Sciatic nerve (tissue), 2 donors: ENCODE measurements at places on chromosomes 11 and 22.

- DNase-seq = no peak
Measured at GRCh38 chr11:80900265-80900664, 1459.4 kb upstream of the TENM4 start.

- no peak for DNase-seq
Measured at GRCh38 chr11:123217897-123218296, 22.8 kb upstream of the CLMP start.

DNA sequence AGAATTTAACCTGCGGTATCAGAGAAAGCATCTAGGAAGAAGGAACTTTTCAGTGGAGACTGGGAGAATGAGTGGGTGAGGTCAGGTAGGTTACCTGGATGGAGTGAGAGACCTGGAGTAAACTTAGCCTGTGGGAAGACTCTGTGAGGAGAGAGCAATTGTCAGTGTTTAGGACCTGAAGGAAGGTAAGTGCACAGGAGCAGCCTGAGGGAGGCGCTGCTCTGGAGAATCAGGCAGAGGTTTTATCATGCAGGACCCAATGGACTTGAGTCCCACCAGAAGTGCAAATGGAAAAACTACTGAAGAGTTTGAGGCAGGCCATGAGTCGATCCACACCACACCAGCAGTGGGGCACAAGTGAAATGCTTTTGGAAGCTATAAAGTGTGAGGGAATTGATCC, 10.6 kb upstream of the IFTAP start:
- DNase-seq = no peak

DNA sequence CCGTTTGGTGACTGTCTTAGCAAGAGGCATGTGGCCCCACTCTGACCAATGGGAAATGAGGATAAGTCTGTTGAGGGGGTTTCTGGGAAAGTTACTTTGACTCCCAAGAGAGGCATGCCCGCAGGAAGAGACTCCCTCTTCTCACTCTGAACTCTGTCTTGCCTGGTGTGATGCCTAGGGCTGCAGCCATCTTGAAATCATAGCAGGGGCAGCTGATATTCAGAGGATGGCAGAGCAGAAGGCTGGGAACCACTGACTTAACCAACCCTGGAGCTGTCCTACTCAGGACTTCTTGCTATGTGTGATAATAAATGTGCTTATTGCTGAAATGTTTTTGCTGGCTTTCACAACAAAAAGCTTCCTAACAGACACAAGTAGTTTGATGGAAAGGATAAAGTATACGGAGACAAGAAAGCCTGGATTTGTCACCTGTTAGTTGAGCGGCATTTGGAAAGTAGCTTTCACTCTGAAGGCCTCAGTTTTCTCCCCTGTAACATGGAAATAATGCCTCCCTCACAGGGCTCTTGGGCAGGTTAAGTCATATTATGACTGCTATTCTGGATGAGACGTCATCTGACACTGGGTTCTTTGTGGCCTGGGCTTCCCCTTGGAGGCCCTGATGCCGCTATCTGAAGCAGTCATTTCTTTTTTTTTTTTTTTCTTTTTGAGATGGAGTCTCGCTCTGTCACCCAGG, 128.5 kb downstream of the CEP164 start:
- DNase-seq = no peak

DNA sequence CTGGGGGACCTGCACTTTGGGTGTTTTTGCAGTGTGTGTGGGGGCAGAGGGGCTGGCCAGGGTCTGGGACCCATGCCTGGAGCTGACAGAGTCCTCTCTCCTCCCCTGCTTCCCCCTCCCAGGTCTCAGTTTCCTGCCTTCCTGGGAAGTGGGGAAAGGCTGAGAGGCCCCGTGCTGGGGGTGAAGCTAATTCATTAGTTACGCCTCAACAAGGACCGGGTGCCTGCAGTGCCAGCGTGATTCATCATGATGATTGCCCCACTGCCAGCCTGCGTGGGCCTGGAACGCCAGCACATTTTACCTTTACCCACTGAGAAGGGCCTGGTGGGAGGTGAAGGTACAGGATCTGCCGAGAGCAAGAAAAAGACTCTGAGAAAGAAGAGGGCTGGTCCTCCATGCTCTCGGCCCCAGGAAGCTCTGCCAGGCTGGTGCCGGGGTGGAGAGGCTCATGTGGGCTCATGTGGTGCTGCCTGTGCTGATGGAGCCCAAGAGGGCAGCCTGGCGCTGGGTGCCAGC, 2.9 kb upstream of the LRRC10B start:
- no peak for DNase-seq

DNA sequence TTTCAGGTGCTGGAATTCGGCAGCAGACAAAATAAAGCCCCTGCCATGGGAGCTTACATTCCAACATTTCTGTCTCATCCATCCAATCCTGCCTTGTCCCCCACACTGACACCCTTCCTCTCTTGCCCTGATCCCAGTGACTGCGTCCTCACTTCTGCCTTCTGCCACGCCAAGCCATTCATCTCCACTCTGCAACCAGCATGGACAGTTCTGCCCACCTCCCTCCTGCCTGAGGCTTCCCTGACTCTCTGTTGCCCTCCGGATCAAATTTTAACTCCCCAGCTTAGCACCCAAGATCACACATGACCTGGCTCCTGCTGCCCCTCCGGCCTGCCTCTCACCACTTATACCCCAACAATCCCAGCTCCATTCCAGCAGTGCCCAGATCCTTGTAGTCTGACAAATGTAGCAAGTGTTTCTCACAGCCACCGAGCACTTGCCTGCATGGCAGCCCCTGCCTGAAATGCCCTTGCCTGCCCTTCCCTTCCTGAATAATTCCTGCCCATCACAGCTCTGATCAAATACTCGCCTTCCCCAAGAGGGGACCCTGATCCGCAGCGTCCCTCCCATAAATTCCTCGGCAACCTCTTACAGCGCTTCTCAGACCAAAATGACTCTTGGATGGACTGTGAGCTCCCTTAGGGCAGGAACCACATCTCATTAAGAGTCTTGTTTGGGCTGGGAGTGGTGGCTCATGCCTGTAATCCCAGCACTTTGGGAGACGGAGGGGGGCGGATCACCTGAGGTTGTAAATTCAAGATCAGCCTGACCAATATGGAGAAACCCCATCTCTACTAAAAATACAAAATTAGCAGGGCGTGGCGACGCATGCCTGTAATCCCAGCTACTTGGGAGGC, 2.3 kb downstream of the ACTN3 start:
- DNase-seq = no peak

DNA sequence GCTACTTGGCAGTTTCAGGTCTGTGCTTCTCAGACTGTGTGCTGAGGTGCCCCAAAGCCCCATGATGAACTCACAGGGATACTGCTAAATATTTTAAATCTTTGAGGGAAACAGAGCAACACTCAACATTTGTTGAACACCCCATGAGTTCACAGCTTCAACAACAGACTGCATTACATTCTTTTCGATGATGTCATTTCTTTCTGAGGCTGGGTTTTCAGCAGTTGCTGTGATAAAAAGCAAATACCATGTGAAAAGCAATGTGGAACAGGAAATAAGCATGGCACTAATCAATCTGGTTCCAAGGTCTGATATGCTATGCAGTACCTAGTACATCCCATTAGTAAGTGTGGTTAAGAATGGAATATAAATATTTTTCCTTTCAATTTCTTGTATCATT, 82.7 kb downstream of the RPL27A start:
- no peak for DNase-seq

DNA sequence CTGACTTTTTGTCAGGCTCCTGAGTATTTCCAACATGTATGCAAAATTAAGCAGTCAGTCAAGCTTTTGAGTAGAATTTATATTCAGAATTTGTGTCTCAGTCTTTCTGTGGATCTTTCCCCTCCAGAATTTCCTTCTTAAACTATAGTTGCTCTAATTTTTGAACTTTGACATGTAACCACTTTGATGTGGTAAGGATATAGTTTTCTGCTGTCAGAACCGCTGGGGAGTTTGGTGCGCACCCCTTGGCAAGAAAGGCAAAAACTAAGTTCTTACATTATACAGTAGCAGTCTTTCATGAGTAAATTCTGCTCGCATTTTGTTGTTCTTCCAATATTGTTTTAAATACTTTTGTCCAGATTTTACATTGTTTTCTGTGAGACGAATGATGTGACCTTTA, 105.9 kb downstream of the TMEM135 start:
- DNase-seq = no peak

- no peak for DNase-seq
Measured at GRCh38 chr11:68158580-68158979, 37.4 kb upstream of the CHKA start.

GRCh38 chr11:47213950-47214565, 716 bp upstream of the DDB2 start:
- DNase-seq = peak; percentile 94

GRCh38 chr11:69459848-69460539, 21.5 kb upstream of the LINC01488 start:
- DNase-seq = no peak

DNA sequence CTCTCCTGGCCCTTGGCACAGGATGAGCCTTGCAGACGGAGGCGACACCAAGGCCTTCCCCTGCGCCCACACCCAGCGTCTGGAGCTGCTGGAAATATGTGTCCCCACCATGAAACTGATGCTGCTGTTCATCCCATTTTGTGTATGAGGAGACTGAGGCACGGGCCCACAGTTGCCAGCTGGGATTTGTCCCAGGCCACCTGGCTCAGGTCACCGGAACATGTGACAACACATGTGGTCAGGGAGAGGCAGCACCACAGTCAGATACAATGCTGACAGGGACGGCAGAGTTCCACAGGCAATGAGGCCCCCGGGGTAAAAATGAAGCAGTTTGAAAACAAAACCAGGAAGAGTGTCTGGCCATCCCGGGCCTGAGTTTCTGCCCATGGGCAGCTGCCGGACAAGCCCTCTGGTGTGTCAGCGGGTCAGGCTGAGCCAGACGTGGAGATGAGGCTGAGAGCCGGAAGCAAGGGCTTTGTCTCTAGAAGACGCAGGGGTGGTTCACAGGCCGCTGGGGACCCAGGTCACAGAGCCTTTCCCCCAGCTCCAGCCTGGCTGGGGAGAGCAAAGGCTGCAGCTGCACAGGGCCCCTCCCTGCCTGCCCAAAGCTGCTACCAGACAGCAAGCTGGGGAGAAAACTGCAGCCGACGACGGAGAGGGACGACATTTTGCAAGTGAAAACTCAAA, 80.7 kb downstream of the CDKN1C start:
- peak; percentile 57 for DNase-seq
